AG09319 (cell line): ENCODE measurements at places on chromosomes 12 and 14.

- no peak for DNase-seq
Observed at GRCh38 chr12:48601013-48601756, 31.3 kb upstream of the LALBA start.

DNA sequence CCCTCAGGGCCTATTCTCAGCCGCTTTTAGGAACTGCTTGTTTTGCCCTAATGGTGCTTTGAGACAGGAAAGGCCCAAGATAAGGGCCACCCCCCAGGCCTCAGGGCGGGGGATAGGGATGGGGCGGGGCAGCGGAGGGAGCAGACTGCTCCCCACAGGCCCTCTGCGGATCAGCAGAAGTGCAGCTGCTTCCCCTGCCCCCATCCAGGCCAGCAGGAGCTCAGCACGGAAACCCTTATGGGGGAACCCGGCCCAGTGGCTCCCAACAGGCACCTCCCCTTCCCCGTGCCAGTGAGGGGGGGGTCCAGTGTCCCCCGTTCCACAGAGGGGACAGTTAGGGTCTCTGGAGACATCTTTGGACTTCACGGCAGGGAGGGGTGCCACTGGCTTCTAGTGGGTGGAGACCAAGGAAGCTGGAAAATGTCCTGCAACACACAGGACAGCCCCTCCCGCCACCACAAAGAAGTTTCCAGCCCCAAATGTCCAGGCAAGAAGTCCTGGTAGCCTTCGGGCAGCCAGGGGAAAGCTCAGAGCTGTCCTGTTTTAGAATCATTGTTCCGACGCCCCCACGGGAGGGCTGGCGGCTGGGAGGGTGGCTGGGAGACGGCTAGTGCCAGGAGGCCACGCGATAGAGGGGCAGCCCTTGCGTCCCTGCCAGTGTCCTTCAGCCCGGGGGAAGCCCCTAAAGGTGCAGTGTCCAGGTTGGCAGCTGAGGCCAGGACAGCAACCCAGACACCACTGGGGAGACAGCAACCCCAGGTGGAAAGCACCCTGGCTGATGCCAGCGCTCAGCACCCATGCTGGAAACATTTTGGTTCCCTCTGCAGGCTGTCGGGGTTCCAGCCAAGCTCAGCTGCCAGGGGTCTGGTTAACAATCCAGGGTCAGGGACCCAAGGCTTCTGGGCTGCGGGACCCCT lies 10.4 kb upstream of the GPR132 start:
- DNase-seq = no peak

GRCh38 chr14:97791906-97792305 lies 994.7 kb downstream of the VRK1 start:
- DNase-seq = no peak

GRCh38 chr12:66500841-66501240 lies 178.0 kb downstream of the GRIP1 start:
- no peak for DNase-seq

GRCh38 chr14:104134061-104134965 lies 4.1 kb upstream of the KIF26A start:
- DNase-seq = no peak

DNA sequence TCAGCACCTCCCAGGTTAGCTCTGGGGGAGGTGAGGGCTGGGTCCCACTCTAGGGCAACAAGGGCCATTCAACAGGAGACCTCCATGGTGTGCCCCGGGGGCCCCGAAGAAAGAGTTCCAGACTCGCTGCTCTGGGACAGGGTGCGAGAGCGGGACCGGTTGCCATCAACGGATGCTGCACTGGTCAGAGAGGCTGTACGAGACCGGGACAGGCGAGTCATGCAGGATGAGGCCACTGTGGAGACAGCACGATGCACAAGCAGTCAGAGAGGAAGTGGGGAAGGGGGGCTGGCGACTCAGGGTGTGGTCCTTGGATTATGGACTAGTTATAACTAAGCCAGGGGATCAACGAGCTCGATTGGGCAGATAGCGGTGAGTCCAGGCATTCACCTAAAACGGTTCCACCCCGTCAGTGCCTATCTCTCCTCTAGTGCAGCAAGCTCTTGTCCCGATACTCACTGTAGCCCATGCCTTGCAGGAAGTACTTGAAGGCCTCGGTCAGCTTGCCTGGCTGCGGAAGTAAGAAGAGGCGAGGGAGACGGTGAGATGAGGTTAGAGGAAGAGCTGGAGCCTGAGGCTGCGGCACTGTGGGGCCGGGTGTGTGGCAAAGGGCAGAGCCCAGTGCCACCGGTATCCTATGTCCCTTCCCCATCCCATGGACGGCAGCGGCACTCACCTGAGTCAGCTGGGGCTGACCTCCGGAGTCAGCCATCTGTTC lies 7.2 kb downstream of the NDRG2 start:
- no peak for DNase-seq

DNA sequence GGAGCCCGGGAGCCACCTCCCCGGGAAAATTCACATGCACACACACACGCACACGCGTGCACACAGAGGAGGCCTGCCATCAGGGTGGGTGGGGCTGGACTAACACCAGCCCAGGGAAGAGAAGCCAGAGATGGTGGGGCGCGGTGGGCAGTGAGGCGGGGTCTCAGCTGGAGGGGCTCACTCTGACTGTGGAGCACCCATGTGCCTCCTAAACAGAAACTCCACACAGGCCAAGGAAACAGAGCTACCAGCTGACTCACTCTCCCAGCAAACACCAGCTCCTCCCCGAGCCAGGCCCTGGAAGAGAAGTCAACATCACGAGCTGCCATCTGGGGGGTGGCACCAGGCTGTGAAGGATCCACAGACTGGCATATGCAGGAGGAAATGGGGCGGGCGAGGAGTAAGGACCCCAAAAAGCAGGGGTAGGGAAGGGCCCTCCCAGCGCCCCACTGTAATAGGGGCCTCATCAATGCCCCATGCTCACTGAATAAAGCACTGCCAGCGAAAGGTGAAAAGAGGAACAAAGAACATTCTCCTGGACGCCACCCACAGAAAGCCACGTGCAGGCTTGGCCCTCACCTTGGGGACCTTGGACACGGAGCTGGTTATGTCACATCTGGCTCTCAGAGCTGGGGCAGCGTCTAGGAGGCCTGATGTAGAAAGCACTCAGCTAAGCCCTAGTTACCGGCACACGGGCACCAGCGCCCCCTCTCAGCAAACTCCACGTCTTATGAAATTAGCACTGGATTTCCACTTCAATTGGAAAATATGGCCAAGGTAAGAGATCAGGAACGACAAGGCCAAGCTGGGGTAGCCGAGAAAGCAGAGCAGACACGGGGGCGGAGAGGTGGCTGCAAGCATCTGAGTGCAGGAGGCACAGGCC lies 8.4 kb upstream of the INF2 start:
- no peak for DNase-seq

DNA sequence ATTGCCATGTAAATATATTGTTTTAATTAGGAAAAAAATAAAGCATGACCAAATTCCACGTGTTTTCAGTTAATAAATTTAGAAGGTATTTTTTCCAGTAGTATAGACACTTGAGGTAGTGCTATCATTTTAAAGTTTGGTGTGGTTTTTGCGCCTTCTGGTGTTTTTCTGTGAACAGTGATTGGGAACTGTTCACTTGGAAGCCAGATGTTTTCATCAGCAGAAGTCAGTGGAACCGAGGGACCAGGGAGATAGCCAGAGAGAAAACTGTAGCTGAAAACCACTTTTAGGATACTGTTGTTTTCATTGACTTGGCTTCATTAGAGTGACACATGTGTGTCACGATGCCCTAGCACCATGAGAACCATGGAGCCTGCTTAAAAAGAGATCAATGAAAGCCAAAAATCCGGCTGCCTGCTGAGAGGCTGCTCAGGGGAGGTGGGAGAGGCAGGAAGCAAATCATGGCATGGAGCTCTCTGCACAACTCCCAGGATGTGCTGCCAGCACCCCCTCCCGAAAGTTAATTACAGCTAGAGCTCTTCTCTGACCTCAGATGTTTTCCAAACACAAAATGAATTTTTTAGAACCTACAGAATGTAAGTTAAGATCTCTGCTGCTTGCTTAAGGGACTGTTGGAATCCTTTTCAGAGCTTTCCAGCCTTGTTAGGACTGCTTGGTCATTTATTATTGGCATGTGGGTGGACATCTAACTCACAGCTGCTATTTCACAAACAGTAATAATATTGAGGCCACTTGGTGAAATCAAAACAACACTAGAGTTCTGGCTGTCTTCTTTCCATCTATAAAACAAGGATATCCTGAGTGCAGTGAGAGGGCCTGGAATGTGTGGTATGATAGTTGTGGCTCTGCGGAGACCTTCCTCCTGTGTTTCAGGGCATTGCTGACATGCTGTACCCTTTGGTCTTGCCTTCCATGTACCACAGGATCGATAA lies 192.3 kb downstream of the ANO4 start:
- no peak for DNase-seq

- DNase-seq = no peak
Observed at GRCh38 chr14:39488600-39488999, 56.4 kb upstream of the FBXO33 start.

DNA sequence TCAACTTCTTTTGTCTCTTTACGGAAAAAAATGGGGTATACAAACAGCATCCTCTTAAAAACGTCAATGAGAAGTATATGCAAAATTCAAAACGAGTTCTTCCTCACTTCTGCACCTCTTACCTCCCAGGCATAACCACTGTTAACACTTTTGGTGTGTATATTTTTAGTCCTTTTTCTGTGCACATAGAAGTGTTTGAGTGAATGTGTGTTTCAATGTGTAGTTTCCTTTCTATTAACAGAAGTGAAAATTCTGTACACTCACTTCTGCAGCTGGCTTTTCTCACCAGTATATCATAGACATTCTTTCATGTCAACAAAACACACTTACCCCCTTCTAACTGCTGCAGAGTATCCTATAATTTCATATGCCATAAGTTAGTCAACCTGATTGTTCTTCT lies 5.4 kb downstream of the UBR7 start:
- DNase-seq = no peak

- no peak for DNase-seq
Observed at GRCh38 chr14:36301159-36301558, 19.3 kb downstream of the MBIP start.

DNA sequence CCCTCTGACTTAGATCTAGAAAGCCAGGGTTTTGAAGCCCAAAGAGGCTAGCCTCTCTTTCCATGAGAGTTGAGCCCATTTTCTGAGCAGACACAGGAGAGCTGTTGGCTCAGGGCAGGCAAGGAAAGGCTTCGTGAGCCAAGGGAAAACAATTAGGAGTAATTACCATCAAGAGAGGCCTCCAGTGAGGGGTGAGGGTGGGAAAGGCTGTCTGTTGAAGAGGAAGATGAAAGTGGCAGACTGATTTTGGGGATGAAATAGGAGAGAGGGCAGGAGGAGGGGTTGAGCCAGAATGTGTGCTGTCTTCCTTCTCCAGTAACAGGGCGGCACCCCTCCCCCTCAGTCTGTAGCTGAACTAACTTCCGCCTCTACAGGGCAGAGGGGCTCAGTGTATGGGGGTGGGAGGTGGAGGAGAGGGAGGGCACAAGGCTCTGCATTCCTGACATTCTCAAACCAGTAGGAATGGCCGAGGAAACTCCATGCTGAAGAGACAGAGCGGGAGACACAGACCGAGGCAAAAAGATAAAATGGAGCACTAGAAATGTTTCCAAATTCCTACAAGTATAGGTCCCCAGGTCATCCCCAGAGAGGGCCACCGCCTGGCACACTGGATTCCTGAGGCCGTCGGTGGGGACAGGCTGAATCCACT lies 33.1 kb upstream of the COL2A1 start:
- no peak for DNase-seq

DNA sequence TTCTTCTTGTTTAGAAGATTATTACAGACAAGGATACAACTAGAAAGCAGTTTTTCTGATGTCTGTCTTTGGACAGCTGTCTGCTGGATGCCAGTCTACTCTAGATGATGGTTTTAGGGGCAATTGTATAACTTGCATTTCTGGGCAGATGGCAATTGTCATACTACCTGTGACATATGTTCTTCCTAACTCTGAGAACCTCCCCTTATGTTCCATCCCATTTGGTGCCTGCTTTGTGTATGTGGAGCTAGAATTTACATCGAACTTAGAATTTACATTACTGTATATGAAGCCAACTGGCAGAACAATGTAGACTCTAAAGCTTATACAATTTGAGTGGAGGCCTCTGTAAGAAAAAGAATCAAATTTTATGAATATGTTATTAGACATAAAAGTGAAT lies 430.2 kb upstream of the SEL1L start:
- DNase-seq = no peak

DNA sequence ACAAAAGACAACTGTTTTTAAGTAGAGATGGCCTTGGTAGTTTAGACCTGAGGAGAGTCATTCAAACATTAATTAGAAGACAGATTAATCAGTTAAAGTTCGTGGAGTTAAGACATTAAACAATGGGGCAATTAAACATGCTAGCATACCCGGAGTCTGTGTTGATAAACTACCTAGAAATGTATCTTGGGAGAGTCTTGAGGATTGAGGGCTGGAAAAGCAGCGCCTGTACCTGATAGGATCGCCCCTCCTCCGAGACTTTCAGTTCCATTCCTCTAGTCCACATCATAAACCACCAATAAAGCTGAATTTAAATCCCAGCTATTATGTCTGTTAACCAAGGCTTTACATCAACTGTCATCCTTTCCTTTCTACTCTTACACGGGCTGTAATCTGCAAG lies 1.0 kb upstream of the KRAS start:
- no peak for DNase-seq

GRCh38 chr14:64391986-64392385 lies 3.8 kb downstream of the MTHFD1 start:
- no peak for DNase-seq

GRCh38 chr14:93546642-93547041 lies 115.9 kb downstream of the UNC79 start:
- no peak for DNase-seq

DNA sequence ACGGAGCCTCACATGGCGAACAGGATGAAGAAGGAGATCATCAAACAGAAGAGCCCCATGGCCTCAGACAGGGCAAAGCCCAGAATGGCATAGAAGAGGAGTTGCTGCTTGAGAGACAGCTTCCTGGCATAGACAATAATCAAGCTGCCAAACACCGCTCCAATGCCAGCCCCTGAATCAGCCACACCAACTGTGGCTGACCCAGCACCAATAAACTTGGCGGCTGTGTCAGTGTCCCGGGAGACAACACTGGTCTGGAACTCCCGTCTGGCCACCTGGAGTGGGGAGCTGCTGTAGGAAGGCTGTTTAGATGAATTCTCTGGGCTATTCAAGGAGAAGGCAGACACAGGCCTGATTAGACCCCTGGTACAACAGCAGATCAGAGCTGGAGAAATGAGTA lies 100.1 kb downstream of the HEATR5A start:
- DNase-seq = no peak

- DNase-seq = no peak
Observed at GRCh38 chr14:83071888-83072501, 1538.3 kb upstream of the SEL1L start.

DNA sequence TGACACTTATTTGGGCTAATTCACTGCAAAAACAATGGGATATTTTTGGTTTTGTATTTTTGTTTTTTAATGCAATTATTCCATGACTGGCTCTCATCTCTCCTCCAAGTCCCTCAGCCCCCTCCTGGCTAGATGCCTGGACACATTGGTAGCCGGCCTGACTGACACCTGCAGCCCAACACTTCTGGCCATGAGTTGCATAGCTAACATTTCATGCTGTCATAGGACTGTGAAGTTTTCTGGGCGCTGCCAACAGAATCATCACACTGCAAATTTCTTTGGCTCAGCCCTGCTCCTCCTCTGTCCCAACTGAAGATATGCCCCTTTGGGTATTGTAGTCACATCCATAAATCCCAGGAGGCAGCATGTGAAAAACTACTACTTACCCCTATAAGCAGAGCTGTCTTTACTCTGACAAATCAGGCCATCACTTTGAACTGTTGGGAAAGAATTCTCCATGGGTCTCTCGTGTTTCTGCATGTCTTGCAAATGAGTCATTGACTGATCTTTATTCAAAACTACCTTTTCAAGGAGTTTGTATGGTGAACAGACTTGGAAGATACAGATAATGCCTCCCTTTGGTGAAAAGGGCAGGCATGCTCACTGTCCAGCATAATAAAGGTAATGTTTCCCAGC lies 126.7 kb upstream of the LGR5 start:
- DNase-seq = no peak
